ENCODE measurements at places on chromosomes 1 and 21.

GRCh38 chr1:109892561-109893368, 17.9 kb upstream of the CSF1 start:
- DNase-seq, result no peak

DNA sequence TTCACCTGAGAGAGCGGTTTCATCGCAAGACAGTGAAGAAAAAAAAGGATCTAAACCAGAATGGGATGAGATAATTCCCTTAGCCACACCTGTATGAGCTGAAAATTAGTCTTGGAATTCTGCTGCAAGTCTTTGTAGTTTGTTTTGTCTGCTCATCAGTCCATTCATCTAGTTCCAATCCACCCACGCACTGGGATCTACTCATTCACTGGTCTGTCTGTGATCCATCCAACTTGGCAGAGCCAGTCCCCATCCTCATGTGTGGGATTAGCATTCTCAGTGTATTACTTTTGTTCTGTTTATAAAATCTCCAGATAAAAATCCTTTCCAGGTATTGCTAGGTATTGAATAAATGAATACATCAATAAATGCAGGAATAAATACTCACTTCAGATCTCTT, 266.5 kb upstream of the USP24 start:
- no peak for DNase-seq

DNA sequence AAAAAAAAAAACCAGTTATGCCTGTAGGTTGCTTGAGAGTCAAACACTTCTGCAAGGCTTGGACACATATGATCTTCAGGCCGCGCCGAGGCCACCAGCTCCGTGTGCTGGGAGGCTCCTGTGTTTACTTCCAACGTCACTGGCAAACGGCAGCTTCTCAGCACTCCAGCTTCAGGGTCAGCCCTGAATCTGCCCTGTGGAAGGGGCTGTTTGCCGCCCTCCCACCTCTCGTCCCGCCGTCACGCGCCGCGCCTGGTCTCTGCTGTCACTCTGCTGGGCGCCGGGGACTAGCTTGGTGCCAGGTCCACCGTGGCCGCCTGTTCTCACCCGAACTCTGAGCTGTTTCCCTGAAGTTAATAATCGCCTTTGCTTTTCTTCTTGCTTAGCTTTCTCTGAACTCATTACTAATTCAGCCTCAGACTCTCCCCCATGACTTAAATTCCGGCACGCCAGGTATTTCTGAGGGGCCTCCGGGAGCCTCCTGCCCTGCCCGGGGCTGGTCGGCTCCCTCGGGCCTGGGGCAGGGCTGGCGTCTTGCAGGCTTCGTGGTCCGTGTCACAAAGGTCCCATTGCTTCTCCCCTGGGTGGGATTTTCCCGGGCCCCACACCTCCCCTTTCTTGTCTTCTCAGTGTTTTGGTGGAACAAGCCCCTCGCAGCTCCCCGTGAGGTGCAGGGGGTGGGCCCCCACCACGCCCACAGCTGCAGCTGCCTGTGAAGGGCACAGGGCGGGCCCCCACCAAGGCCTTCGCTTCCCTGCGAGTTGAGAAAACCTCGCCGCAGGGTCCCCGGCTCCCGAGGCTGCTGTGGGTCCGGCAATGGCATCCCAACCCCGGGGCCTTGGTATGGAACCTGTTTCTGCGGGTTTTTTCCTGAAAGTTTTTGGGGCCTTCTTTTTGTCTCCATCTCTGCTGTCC, 14.6 kb upstream of the C1orf159 start:
- peak; percentile 14 for DNase-seq

- no peak for DNase-seq
Measured at GRCh38 chr1:188904201-188904600, 1573.5 kb downstream of the BRINP3 start.

DNA sequence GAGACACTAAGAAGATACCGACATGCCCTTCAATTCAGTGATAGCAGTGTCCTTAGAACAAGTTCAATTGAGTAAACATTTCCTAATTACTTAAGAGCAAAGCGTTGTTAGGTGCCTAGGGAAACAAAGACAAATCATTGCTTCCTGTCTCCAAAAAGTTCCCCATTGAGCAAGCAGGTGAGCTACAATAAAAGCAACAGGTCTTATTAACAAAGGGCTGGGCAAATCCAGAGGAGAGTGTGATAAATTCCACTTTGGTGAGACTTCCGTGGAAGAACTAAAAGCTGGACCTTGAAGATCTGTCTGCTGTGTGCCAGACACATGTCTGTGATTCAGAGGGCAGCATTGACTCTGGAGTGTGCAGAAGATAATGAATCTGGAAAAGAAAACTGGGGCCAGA, 1.9 kb upstream of the TUT4 start:
- DNase-seq, result no peak

- no peak for DNase-seq
Measured at GRCh38 chr21:27693376-27693775, 726.5 kb upstream of the ADAMTS5 start.

DNA sequence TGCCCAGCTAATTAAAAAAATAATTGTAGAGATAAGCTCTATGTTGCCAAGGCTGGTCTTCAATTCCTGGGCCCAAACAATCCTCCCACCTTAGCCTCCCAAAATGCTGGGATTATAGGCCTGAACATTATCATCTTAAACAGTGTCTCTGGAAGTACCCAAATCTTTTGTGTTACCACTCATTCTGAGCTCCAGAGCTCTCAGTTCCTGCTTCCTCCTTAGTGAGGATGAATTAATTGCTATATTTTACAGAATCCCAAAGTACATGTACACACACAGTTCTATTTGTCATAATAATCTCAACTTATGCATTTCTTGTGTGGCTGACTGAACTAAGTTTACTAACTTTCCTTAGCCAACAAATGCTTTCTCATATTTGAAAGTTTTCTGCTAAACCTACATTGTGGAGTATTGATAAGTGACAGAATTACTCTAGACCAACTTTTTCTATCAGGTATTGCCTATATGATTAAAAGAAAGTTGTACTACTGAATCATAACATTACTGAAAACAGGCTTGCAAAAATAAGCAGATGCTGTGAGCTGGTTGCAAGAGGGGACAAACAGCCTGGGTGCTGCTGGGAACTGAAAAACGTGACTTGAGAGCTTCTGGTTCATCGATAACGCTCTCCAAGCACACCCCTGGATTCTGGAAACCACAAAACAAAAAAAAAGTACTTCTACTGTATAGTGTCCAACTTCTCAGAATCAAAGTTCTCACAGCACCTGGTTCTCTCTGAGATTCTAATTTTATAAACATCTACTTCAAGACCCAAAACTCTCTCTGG, 15.3 kb downstream of the VAV3 start:
- no peak for DNase-seq

- DNase-seq, result no peak
Measured at GRCh38 chr1:235077163-235077540, 51.5 kb downstream of the TOMM20 start.

- no peak for DNase-seq
Measured at GRCh38 chr1:176225479-176225875, 18.4 kb upstream of the COP1 start.

DNA sequence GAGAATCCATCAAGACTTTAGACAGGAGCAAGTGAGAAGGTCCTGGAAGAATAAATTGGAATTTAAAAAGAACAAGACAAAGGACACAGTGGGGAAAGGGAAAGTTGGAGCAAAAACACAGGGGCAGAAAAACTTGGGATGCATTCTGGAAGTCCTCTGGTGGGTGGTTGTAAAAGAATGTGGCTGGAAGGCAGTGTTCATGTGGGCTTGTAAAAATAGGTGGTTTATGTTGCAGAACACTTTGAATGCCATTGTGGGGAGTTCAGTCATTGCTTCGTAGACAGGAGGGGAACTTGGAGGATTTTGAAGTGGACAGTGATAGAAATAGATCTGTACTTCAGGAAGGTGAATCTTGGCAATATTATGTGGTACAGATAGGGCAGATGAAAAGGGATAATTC, 15.2 kb downstream of the KIF1B start:
- DNase-seq, result no peak

DNA sequence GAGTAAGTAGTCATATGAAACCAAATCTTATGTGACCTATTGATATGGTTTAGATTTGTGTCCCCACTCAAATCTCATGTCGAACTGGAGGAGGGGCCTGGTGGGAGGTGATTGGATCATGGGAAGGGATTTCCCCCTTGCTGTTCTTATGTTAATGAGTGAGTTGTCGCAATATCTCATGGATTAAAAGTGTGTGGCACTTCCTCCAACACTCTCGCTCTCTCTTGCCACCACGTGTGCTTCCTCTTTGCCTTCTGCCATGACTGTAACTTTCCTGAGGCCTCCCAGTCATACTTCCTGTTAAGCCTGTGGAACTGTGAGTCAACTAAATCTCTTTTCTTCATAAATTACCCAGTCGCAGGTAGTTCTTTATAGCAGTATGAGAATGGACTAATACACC, 241.2 kb downstream of the RGS7 start:
- no peak for DNase-seq

DNA sequence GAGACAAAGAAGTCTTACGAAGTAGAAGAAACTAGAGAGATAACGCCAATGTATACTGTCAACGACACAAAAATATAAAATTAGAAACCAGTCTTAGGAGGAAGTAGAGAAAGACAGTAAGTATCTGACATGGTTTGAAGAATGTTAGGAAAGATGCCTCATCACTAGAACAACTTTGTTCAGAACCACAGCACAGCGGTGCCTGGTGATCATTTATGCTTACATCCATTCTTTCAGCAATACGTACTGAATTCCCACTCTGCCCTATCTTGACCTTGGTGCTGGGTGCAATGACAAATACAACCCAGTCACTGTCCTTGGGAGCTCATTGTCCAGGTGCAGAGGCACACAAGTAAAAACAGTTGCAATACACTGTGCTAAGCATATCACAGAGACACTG, 104.4 kb downstream of the TM2D1 start:
- DNase-seq, result no peak

DNA sequence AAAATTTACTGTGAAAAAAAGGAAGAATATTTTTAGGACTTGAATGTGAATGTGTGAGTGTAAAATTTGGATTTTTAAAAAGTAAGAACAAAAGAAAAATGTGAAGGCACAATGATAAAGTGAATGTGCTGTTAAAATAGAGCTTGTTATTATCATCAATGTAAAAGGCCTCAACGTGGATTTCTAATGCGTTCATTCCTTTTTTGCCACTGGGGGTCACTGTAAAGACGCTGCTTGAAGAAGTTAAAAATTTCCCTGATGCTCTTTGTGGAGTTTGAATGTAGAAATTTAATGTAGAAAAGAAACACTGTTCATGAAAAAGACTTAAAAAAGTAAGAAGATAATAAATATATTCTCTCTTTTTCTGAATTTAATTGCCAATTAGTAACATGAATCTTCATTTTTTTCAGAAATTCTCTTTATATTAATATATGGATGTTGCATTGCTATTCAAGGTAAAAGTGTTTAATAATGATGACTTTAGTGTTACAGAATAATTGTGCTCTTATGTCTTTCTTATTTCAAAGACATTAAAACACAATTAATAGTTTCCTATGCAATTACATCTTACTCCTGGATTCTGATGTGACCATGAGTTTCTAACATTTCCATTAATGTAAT, 161.5 kb downstream of the DNM3 start:
- no peak for DNase-seq

- DNase-seq, result no peak
Measured at GRCh38 chr1:58879464-58879863, 95.6 kb upstream of the JUN start.

DNA sequence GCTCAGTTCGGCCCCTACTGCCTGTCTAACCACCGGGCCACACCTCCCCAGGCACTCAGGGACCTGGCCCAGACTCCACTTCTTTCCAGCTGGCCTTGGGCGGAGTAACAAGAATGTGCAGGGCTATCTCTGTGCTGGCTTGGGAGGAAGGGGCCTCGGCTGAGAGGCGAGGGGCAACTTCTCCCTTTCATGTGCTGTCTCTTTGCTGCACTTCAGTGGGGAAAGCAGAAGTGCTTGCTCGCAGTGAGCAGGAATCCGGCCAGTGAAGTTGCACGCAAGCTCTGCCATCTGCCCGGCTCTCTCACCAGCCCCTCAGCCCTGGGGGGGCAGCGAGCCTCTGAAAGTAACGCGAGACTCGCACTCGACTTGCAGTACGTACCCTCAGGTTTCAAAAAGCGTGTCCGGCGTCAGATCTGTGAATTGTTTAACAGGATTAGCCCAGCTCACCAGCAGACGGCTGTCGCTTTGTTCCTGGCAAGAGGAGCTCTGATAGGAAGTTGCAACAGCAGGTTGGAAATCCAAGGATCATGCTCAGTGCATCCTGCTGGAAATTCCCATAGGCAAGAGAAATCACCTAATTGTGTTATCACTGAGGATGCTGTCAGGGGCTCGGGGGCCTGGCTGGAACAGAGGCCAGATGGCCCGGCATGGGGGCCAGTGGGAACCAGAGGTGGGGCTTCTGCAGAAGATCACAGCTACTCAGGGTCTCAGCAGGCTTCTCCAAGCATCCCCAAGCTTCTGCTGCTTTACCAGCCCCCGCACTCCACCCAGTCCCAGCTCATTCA, 221.1 kb downstream of the NPHP4 start:
- no peak for DNase-seq

DNA sequence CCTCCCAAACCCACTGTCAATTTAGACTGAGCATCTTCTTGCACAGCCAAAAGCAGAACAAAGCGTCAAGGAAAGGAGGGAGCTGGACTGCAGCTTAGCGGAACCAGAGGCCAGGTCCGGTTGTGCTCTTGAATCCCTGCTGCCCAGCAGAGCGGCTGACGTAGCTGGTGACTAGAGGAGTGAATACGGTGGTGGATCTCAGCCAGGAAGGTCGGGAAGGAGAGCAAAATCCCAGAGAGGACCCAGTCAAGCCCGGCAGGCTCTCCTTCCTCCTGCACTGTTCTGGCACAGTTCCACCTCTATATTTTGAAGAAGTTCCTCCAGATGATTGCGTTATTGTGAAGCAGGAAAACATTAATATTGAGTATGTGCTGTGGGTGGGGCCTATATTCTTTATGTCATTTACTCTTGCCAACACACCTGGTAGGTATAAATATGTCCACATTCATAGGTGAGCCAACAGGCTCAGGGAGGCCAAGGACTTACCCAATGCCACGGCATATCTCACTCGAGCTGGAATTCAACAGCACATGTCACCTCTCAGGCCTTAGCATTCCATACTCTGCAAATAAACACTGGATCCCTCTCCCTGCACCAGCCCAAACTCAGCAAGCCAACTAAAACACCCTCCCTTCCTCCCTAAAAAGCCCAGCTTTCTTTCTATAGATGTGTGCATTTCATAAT, 23.6 kb upstream of the ABCB10 start:
- no peak for DNase-seq

GRCh38 chr1:115307661-115308060, 30.4 kb downstream of the NGF start:
- DNase-seq, result no peak

- no peak for DNase-seq
Measured at GRCh38 chr1:180805316-180805715, 107.4 kb upstream of the KIAA1614 start.

DNA sequence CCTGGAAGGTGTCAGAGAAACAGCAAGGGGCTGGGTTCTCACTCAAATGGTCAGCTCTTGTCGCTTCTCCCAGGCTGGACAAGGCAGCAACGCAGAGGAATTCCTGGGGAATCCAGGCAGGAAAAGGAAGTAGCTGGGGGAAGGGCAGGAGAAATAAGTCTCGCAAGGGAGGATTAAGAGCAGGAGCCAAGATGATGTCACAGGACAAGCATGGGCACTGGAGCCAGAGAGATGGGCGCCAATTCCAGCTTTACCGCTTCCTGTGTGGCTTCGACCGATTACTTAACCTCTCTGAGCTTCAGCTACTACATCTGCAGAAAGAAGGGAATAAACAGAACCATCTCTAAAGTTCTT, 70.5 kb downstream of the SSBP3 start:
- DNase-seq, result peak; percentile 80

- no peak for DNase-seq
Measured at GRCh38 chr1:109790735-109791494, 27.2 kb upstream of the EPS8L3 start.
